ENCODE measurements at places on chromosomes 7 and 10.

- no peak for DNase-seq
Measured at GRCh38 chr7:126792521-126792920, 460.2 kb downstream of the GRM8 start.

- no peak for DNase-seq
Measured at GRCh38 chr10:32357056-32357735, 10.2 kb upstream of the EPC1 start.

DNA sequence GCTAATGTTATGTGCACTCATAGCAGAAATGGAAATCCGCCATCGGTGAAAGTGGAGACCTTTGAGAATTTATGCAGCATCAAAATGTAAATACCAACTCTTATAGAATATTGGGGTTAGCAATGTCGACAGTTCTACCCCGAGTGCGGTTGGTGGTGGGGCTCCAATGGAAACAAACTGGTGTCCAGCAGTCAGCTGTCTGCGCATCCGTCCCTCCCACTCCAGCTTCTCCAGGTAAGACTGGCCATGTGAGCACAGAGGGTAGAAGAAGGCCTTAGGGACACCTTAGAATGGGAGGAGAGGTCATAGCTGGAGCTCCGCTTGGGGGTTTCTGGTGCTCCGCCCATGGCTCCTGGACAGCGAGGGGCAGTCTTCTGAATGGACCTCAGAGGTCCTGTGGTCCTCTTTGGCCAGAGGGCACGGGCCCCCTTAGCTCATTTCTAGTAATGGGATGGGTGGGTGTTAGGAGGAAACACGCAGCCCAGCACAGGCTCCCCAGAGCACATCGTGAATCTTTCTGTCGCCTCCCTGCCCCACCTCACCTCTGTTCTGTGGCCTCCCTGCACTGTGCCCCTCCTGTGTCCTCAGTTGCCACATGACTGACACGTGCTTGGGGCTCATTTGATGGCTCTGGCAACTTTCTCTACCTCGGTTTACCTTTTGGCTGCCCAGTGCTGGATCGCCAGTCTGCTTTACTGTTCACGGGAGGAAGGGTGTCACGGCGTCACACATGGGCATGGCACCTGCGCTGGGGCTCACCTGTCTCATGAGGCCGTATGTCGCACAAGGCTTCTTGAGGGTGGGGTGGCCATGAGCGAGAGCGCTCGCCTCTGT lies 50.0 kb downstream of the MGMT start:
- DNase-seq, result no peak

GRCh38 chr7:17668122-17668521 lies 272.2 kb downstream of the SNX13 start:
- DNase-seq, result no peak

GRCh38 chr7:136339464-136339863 lies 362.3 kb upstream of the MTPN start:
- DNase-seq, result no peak

DNA sequence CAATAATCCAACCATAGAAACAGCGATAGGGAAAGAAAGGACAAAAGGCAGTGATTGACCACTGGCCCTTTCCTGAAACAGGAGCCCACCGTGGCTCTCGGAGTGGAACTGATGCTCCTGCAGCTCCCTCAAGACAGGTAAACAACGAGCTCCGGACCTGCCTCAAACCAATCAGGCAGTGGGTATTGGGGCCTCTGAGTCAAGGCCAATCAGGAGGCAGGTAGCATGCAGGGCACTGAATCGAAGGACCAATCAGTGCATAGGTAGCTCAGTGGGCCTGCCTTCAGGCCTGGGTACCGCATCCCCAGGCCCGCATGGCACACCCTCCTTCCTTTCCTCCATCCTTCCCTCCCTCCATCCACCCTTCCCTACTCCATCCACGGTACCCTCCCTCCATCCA lies 425.1 kb upstream of the MGMT start:
- DNase-seq, result no peak

Measured in HFFc6 (cell line).